ENCODE measurements at places on chromosomes 2 and 18.

- DNase-seq, result peak; percentile 9
Observed at GRCh38 chr18:52903857-52904256, 563.9 kb downstream of the DCC start.

DNA sequence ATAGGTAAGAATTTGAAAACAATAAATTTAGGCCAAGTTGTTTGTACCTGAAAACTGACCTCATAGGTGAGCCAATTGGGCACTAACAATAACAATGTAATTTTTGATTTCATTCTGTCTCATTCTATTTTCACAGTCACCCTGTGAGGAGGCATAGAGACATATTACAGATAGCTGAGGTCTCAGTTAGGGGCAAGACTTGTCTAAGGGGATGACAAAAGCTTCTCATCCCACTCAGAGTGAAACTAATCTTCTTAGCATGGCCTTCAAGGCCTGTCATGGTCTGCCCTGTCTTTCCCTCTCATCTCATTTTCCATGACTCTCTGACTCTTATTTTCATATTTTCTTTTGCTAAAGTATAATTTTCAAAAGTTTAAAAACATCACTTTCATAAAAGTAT is 562.0 kb upstream of the TNP1 start:
- no peak for DNase-seq

GRCh38 chr2:26678035-26678434 is 14.5 kb upstream of the KCNK3 start:
- DNase-seq, result no peak

GRCh38 chr2:167784084-167784425 is 463.3 kb downstream of the STK39 start:
- no peak for DNase-seq

DNA sequence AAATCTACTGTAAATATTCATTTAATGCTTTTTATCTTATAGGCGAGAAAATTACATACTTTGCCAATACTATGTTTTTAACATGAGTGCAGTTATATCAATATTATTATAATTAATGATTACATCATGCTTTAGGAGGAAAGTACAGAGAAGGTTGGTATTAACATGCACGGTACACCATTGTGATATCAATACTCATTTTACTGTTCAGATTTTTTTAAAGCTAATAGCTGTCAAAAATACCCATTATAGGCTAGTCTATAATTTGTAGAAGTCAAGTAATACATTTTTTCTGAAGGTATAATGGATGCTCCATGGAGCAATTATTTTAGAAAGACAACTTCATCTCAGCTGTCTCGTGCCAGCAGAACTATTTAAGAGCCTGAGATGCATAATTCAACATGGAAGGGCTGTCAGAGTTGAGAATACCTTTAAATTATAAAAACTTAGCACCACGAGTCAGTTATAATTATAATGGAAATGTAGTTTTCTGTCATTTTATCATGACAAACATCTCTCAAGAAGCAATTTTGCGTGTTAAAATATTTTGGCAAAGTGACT is 1641.7 kb upstream of the ACVR2A start:
- DNase-seq, result no peak

DNA sequence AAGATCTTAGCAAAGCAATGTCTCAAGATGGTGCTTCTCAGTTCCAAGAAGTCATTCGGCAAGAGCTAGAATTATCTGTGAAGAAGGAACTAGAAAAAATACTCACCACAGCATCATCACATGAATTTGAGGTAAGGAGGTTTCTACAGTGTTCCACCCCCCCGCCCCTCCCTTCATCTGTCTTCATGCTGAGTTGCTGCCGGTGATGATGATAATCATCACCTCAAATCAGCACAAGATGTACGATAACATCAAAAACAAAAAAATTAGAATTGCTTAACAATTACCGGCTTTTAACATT is 14.6 kb downstream of the UGP2 start:
- DNase-seq, result no peak

DNA sequence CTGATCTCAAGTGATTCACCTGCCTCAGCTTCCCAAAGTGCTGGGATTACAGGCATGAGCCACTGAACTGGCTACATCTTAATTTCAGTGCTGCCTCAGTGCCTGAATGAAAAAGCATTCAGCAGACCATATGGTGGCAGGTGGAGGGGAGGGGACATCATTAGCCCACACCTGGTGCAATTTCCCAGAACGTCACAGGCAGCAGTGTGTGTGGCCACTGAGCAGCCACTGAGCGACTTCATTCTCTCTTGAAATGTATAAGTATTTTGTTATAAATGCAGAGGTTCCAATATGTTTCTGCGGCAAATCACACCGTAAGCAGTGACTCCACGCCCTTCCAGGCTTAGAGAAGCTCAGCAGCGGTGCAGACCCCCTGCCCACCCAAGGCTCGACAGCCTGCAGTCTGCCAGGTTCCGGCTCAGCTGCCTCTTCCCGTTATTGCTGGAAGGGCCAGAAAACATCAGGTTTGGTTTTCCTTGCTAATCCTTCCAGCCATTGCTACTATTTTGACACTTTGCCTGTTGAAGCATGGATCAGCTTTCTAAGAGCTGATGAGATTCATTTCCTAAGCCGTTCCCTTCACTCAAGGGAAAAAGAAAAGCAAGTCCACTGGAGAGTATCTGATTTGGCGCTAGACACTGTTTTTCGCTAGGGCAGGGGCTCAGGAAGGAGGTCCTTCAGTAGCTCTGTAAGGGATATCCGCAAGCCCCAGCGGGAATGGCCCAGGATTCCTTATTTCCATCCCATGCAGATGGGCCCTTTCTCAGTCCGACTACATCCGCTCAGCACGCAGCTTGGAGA is 250.7 kb downstream of the VAPA start:
- DNase-seq, result no peak

- DNase-seq, result no peak
Observed at GRCh38 chr2:136031711-136032110, 46.3 kb upstream of the DARS1 start.

GRCh38 chr18:56747032-56747658 is 96.0 kb downstream of the WDR7 start:
- no peak for DNase-seq

Measured in NCI-H1417 treated with DMSO at 0.1 percent for 48 hours (cell line).